ENCODE measurements at places on chromosomes 6 and 20. TPM values are rescaled to one million over a fixed set of nuclear protein-coding genes. Genes with fewer than 3 reads are reported as not detected.

The SYCP2 gene
- total RNA-seq = 0.30 TPM

The TNF gene
- 0.20 TPM for total RNA-seq

The ELOVL2 gene
- 0.05 TPM for total RNA-seq

The SAMD10 gene
- 0.94 TPM for total RNA-seq

The CLIC5 gene
- 0.34 TPM for total RNA-seq

The RIPOR3 gene
- total RNA-seq = not detected

The DPPA5 gene
- total RNA-seq = not detected

The SLC22A23 gene
- total RNA-seq = 6.9 TPM

The TMC2 gene
- not detected for total RNA-seq

The SPATS1 gene
- total RNA-seq = not detected

The RHAG gene
- not detected for total RNA-seq

The LY6G5B gene
- total RNA-seq = 0.93 TPM

The LKAAEAR1 gene
- total RNA-seq = not detected

The OXT gene
- not detected for total RNA-seq

The MMP24 gene
- 0.44 TPM for total RNA-seq

The SLC25A27 gene
- 0.10 TPM for total RNA-seq
